ENCODE measurements at places on chromosomes 4 and X.

DNA sequence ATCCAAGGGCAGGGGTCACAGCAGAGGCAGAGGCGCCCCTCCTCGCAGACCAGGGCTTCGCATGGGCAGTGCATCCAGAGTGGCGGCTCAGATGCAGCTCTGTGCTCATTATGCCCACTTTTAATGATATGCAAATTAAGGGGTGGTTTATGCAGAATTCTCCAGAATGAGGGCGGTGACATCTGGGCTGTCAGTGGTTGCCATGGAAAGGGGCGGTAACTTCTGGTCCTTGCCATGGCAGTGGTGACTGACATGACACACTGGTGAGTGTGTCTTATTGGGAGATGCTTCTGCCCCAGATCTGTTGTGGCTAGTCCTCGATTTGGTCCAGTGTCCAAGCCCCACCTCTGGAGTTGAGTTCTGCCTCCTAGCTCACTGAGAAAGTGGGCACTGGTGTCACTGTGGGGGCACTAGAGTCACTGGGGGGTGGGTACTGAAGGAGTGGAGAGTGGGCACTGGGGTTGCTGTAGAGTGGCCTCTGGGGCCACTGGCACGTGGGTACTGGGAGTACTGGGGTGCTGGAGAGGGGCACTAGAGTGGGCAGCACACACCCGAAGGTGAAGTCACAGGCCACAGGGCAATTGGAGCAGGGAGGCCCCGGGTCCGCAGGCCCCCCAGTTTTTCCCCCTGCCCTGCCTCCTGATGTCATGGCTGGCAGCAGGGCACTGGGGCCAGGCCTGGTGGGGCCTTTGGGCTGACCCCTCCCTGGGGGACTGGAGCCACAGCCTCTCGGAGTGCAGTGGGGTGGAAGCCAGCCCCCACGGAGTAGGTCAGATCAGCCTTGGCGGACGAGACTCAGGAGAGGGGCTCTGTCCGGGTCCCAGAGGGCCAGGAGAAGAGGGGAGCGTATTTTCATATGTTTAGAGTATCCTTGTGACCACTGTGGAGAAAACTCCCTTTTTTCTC, 98.6 kb upstream of the NKX1-1 start:
- DNase-seq = no peak

- no peak for DNase-seq
Measured at GRCh38 chr4:40763228-40763716, 13.5 kb downstream of the NSUN7 start.

DNA sequence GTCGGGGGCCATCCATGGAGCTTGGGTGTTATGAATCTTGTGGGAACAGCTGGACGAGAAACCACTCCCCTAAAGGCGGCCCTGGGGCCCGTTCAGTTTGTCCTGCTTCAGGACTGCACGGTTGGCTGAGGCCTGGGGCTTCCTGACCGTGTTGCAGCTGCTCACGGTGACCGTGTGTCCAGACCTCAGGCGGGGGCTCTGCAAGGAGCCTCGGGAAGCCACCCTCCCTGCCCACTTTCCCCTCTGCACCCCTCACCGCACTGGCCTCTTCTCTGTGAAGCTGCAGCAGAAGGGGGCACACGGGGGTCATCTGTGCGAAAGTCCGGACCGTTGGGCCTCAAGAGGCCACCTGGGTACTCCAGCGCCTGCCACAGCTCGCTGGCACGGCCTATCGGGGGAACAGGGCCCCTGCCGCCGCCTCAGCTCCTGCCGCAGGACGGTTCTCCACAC, 29.4 kb downstream of the UVSSA start:
- DNase-seq = no peak

GRCh38 chrX:18146954-18147353, 73.7 kb downstream of the BEND2 start:
- no peak for DNase-seq

GRCh38 chr4:153090181-153090580, 114.1 kb upstream of the TRIM2 start:
- no peak for DNase-seq

DNA sequence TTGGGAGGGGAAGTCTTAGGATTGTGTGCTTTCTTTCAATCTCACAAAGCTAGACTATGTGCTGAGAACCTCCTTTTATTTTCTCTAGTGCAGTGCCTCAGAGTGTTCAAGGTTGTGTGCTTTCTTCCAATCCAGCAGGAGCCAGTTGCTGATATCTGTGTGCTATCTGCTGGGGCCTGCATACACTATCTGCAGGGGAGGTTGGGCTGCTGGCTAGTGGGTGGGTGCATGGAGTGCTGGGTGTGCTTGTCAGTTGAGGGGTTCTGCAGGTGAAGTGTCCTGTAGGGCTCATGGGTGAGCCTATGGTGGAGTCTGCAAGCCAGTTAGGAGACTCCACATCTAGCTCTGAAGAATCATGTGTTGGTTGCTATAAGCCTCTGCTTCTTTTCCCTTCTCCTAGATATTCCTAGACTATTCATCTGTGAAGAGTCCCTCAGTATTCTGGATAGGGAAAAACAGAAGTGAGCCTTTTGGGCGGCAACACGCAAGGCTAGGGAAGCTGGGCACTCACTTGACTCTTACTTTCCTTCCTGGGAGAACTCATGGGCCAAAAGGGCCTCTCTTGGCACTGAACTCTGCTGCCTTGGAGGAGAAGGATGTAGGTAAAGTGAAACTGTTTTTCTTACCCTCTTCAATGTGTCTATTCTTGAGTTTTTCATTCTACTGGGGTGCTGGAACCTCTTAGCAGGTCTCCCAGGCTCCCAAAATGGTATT, 8.0 kb upstream of the CISD2 start:
- DNase-seq = no peak

DNA sequence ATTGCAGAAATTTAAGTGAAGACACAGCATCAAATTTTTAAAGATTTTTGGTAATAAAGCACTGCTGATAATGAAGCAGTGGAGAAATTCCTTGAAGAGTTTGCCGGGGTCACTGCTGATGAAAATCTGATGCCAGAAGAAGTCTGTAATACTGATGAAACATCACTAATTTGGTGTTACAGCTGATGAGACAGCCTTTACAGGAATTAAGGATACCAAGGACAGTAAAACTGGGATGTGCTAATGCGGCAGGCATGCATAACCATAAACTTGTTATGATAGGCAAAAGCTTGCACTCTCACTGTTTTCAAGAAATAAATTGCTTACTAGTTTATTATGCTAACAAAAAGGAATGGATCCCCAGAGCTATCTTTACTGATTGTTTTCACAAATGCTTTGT, 52.9 kb upstream of the VEGFC start:
- no peak for DNase-seq

- DNase-seq = no peak
Measured at GRCh38 chrX:70826715-70827114, 81.8 kb downstream of the TEX11 start.

GRCh38 chr4:73663576-73663975, 43.3 kb upstream of the RASSF6 start:
- no peak for DNase-seq

- DNase-seq = no peak
Measured at GRCh38 chrX:104679175-104679574, 113.2 kb downstream of the IL1RAPL2 start.

DNA sequence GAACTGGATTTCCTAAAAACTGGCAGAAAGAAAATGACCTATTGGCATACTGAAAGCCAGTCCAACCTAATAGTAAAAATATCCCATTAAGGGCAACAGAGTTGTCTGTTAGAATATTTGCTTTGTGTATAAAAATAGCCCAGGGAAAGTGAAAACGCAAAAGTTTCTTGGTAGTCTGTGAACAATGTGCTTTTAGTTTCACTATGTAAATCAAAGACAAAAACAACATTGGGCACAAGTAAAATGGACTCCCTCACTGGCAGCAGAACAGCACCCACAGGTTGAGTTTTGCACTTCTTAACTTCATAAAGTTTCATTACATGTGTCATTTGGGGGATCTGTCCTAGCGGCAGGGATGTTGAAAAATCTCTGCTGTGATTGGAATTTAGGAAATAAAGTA, 4.3 kb upstream of the FGG start:
- no peak for DNase-seq

GRCh38 chr4:40412866-40413795, 78.0 kb downstream of the CHRNA9 start:
- DNase-seq = no peak

DNA sequence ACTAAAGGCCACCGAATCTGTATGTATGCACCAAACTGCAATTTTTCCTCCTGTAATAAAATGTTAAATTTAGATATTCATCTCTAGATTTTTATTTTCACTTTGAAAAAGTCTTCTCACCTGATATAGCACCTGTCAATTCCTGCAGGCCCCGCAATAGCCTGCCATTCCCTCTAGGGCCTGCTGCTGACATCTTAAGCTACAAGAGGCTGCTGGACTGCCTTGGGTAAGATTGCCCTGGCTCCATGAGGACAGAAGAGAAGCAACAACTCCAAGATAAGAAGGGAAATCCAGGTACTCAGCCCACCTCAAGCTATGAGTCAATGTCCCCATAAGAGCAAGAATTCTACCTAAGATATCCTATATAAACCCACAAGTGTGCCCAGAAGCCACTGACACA, 230.2 kb upstream of the AGTR2 start:
- no peak for DNase-seq

- DNase-seq = no peak
Measured at GRCh38 chr4:77959566-77960338, 97.1 kb downstream of the MRPL1 start.

GRCh38 chr4:153243468-153243867, 39.2 kb downstream of the TRIM2 start:
- DNase-seq = no peak

GRCh38 chr4:113621633-113622032, 139.9 kb downstream of the CAMK2D start:
- no peak for DNase-seq

GRCh38 chrX:44828008-44828605, 15.7 kb upstream of the DUSP21 start:
- DNase-seq = no peak

- no peak for DNase-seq
Measured at GRCh38 chr4:41744572-41745291, 3.8 kb downstream of the PHOX2B start.

DNA sequence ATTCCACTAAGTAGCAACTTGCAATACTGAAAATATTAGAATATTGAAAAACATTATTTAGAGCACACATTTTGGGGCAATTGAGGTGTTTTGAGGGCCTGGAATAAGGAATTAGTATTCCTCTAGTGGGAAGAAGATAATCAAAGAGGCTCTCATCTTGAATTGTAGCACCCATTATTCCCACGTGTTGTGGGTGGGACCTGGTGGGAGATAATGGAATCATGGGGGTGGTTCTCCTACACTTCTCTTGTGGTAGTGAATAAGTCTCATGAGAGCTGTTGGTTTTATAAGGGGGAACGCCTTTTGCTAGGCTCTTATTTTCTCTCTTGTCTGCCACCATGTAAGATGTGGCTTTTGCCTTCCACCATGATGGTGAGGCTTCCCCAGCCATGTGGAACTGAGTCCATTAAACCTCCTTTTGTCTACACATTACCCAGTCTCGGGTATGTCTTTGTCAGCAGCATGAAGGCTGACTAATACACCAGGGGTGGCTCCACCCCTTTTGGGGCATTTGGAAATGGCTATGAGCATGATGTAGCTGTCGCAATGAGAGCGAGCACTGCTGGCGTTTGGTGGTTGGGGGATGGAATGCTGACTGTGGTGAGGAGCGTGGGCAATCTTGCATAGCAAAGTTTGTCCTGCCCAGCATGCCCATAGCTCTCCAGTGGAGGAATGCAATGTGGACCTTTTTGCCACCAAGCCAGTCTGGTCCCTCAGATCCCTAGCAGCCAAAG, 308.2 kb downstream of the FRMPD4 start:
- no peak for DNase-seq

DNA sequence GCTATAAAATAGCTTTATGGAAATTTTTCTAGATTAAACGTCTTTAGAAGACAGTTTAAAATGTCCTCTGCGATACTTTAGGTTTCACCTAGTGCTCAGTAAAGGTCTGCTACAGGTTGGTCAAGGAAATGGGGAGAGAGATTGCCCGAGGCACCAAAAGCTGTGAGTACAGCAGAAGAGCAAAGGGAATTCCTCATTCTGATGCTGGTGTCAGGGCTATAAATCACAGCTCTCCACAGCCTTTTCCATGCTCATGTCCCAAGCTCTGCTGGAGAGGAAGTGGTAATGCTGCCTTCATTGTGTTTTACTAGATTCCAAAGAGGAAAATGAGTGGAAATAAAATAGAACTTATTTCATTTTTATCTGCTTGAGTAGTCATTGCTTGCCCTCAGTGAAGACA, 2060.4 kb downstream of the ARAP2 start:
- DNase-seq = no peak

DNA sequence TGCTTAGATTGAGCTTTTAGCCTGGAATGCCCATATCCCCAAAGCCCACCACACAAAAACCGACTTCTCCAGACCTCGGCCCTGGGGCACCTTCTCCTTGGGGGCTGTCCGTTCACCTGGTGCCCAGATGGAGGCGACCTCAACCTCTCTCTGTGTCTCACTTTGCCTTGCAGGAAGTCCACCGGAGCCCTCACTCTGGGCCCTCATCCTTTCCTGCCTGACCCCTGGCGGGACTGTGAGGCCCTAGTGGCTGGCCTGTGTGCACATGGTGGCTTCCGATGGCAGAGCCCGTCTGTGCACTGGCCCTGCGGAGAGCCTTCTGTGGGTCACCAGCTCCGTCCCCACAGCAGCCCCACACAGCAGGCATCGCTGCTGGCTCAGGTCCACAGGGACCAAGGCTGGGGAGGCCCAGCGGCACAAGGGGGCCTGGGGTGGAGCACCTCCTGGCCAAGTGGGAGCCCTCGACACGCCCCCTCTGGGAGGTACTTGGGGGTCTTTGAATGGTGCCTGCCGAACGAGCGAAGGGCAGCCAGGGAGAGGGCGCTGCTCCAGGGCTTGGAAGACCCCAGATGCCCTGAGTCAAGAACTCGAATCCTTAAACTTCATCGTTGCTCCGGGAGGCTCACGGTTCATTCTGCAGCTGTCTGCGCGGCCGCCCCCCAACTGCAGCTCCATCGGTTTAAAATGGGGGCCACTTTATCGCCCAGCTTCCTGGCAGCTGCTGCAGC, 97.2 kb upstream of the ADRA2C start:
- no peak for DNase-seq

GRCh38 chrX:53481093-53481492, 46.9 kb upstream of the HSD17B10 start:
- DNase-seq = no peak

- DNase-seq = no peak
Measured at GRCh38 chrX:78710171-78710570, 37.3 kb upstream of the LPAR4 start.

DNA sequence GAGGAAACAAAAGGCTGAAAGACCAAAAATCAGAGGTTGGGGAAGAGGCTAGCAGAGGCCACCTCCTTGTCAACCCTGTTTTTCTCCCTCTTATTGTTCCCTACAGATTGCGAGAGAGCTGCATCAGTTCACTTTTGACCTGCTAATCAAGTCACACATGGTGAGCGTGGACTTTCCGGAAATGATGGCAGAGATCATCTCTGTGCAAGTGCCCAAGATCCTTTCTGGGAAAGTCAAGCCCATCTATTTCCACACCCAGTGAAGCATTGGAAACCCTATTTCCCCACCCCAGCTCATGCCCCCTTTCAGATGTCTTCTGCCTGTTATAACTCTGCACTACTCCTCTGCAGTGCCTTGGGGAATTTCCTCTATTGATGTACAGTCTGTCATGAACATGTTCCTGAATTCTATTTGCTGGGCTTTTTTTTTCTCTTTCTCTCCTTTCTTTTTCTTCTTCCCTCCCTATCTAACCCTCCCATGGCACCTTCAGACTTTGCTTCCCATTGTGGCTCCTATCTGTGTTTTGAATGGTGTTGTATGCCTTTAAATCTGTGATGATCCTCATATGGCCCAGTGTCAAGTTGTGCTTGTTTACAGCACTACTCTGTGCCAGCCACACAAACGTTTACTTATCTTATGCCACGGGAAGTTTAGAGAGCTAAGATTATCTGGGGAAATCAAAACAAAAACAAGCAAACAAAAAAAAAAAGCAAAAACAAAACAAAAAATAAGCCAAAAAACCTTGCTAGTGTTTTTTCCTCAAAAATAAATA, 179.9 kb downstream of the AR start:
- DNase-seq = no peak

GRCh38 chr4:173247321-173247720, 78.7 kb downstream of the GALNT7 start:
- DNase-seq = no peak
